ENCODE measurements at places on chromosomes 1 and 21.

DNA sequence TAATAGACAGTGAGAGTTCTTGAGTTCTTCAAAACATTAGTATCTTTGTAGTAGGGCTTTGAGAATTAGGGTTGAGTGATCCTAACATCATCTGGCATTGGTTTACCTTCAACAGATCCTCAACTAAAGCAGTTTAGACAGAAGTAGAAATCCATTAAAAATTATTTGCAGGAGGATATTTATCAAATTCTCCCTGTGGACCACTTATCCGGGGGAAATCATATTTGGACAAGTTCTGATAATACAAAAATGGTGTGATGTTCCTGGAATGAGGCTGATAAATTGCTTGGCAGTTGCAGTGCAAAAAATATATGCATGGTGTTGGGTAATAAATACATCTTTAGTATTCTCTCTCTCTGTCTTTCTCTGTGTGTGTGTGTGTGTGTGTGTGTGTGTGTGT is 115.1 kb upstream of the CHODL start:
- DNase-seq: no peak

GRCh38 chr1:192535916-192536664 is 39.5 kb upstream of the RGS1 start:
- DNase-seq: no peak

DNA sequence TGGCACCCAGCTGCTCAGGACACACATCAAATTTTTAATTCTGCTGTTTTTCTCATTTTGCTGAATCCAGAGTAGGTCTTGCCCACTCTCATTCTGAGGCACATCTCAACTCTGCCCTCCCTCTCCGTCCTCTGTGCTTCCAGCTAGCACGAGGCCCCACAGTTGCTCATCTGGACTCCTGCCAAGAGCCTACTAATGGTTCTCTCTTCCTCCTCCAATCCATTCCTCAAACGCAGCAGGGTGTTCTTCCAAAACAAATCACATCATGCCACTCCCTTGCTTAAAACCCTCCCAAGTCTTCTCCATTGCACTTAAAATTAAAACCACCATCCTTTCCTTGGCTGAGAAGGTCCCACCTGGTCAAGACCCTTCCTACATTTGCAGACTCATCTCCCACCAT is 49.8 kb upstream of the SCAF4 start:
- DNase-seq: no peak

- no peak for DNase-seq
Observed at GRCh38 chr21:45611939-45612664, 31.4 kb upstream of the PCBP3 start.

DNA sequence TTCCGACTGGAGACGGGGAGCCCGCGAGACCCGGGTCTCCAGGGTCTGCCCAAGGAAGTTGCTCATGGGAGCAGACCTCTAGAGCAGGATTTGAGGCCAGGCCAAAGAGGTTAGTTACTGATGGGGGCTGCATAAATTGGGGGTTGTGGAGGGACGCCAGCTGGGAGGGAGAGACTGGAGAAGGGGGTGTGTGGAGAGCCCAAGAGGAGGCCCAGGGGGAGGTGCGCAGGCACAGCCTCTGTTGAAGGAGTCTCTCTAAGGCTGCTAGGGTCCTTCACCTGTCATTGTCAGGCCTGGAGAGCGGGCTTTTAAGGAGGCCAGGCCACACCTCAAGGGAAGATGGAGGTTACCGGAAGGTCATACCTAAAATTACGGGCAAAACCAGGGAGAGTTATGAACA is 363 bp downstream of the PLA2G5 start:
- DNase-seq: no peak

- no peak for DNase-seq
Observed at GRCh38 chr1:160402001-160402795, 1.8 kb downstream of the VANGL2 start.

DNA sequence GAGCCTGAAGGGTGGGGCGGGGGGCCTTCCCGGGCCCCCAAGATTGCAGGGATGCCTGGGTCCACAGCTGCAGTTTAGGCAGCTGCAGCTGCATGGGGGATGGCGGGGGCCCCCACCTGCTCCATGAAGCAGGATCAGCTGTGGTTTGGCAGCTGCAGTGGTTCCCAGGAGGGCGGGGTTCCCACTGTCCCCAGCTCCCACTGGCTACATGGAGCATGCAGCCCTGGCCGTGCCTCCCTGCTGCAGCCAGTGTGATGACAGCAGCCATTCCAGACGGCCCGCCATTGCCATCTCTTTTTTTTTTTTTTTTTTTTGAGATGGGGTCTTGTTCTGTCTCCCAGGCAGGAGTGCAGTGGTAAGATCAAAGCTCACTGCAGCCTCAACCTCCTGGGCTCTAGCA is 992 bp upstream of the C1QA start:
- no peak for DNase-seq
